ENCODE measurements at places on chromosomes 7 and 10. TPM values are rescaled to one million over a fixed set of nuclear protein-coding genes. Genes with fewer than 3 reads are reported as not detected.

GRCh38 chr10:71294091-71294561, 24.9 kb upstream of the SLC29A3 start:
- H3K4me3 ChIP-seq, result no peak overlapping the region
- DNase-seq, result no peak
- H3K27me3 ChIP-seq, result no peaks in the 10 kb centered on the region
- H3K36me3 ChIP-seq, result peaks cover 34% of the 10 kb centered on the region

DNA sequence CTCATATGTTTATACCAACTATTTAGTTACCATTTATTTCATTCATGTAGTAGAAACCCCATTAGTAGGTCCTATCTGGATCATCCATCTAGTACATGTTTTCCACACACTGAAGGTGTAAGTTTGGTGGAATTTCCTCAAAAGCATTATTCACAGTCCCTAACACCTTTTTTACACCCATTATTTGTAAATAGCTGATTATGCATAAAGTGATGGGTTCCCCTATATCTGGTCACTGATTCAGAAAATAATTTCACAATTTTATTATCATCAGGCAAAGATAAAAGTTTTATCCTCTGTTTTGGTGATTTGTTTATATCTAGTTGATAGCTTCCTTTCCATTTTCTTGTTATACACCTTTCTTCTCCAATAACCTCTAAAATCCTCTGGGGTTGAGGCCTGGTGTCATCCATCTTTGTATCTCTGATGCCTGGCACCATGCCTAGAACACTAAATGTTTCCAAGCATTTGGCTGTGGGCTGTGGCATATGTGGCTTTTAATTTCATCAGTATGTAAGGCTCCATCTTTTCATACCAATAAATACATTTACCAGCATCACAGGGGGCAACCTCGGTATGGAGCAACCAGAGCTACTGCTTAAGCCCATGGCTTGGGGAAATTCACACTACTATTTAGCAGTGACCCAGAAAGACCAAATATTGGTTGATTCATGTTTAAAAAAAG, 1089.5 kb upstream of the LRRN3 start:
- no peaks in the 10 kb centered on the region for H3K4me1 ChIP-seq
- H3K4me3 ChIP-seq, result no peak overlapping the region

DNA sequence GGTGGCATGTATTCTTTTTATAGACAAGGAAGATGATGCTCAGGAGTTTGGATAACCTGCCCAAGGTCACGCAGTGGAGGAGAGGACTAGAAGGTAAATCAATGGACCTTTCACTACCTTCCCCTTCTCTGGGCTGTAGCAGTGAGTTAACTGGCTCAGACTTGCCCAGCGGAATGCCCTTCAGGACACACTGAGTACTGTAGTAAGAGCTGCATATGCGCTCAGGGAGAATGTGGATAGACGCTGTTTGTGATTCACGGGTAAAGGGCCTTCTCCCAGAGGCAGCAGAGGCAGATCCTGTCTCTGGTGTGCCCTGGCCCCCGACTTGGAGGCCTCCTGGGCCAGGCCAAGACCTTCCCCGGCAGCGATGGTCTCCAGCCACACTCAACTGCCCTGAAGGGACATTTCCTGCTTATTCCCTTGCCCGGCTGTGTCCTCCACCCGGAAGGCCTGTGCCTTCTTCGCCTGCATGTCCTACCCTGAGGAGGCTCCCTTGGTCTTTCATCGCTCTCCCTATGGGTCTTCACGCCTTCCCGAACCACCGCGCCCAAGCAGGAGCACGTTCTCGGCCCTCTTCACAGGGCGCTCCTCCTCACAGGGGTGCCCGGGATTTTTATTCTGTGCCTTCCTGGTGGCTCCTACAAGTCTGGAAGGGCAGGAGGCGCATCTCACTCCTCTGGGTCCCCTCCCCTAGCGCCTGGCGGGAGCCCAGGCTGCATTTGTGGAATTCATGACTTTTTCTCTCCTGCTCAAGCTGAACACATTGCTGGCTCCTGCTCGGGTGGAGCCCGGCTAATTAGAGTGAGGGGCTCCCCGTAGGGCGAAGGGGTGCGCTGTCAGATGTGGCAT, 1.8 kb upstream of the IKZF1 start:
- H3K4me3 ChIP-seq, result peak overlapping the region; percentile 61
- H3K27me3 ChIP-seq, result peaks cover 41% of the 10 kb centered on the region
- H3K27ac ChIP-seq, result no peak overlapping the region
- H3K36me3 ChIP-seq, result no peaks in the 10 kb centered on the region
- no peaks in the 10 kb centered on the region for H3K4me1 ChIP-seq

- no peaks in the 10 kb centered on the region for H3K27me3 ChIP-seq
- no peak overlapping the region for H3K27ac ChIP-seq
- H3K4me3 ChIP-seq, result no peak overlapping the region
- no peaks in the 10 kb centered on the region for H3K36me3 ChIP-seq
- peaks cover 20% of the 10 kb centered on the region for H3K4me1 ChIP-seq
Observed at GRCh38 chr10:22619101-22619500, 95.3 kb downstream of the PIP4K2A start.

GRCh38 chr10:119315128-119316001, 108.0 kb downstream of the GRK5 start:
- no peak for DNase-seq
- no peaks in the 10 kb centered on the region for H3K27me3 ChIP-seq
- no peak overlapping the region for H3K4me3 ChIP-seq

- no peak overlapping the region for H3K4me3 ChIP-seq
- DNase-seq, result peak; percentile 59
- H3K27ac ChIP-seq, result peak overlapping the region; percentile 27
- H3K4me1 ChIP-seq, result peaks cover 5% of the 10 kb centered on the region
- no peaks in the 10 kb centered on the region for H3K36me3 ChIP-seq
Observed at GRCh38 chr7:7201578-7202374, 19.4 kb downstream of the C1GALT1 start.

GRCh38 chr7:142808802-142809583, 38.2 kb downstream of the PRSS2 start:
- no peak for DNase-seq
- no peak overlapping the region for H3K4me3 ChIP-seq
- H3K4me1 ChIP-seq, result peaks cover 18% of the 10 kb centered on the region
- no peaks in the 10 kb centered on the region for H3K36me3 ChIP-seq
- H3K27ac ChIP-seq, result no peak overlapping the region

- no peaks in the 10 kb centered on the region for H3K36me3 ChIP-seq
- no peak for DNase-seq
- no peaks in the 10 kb centered on the region for H3K27me3 ChIP-seq
- no peak overlapping the region for H3K4me3 ChIP-seq
Observed at GRCh38 chr10:1416456-1417037, 320.8 kb downstream of the ADARB2 start.

DNA sequence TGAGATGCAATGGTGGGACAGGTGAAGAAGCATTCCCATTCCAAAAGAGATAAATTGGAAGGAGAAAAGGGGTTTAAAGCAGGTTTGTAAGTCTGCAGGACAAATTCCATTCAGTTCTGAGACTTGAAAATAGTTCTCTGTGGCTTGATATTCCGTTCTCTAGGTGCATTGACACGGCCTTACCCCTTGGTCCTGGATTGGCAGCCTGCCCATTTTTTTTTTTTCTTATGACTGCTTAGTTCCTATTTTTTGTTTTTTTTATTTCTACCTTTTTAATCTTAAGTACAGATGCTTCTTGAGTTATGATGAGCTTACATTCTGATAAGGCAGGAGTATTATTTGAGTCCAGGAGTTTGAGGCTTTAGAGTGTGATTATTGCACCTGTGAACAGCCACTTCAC, 70.6 kb downstream of the MLLT10 start:
- H3K4me3 ChIP-seq, result no peak overlapping the region
- no peaks in the 10 kb centered on the region for H3K4me1 ChIP-seq
- H3K27ac ChIP-seq, result no peak overlapping the region
- no peaks in the 10 kb centered on the region for H3K27me3 ChIP-seq

- peaks cover 36% of the 10 kb centered on the region for H3K4me1 ChIP-seq
- H3K27ac ChIP-seq, result no peak overlapping the region
- peaks cover 12% of the 10 kb centered on the region for H3K27me3 ChIP-seq
- no peak overlapping the region for H3K4me3 ChIP-seq
Observed at GRCh38 chr10:86968994-86969355, 693 bp downstream of the ADIRF start.

GRCh38 chr10:131729938-131730660, 170.7 kb upstream of the PPP2R2D start:
- H3K36me3 ChIP-seq, result no peaks in the 10 kb centered on the region
- peaks cover 13% of the 10 kb centered on the region for H3K4me1 ChIP-seq

- no peak overlapping the region for H3K27ac ChIP-seq
- H3K36me3 ChIP-seq, result no peaks in the 10 kb centered on the region
- H3K27me3 ChIP-seq, result no peaks in the 10 kb centered on the region
- DNase-seq, result no peak
- H3K4me3 ChIP-seq, result no peak overlapping the region
Observed at GRCh38 chr10:98469001-98469931, 22.5 kb upstream of the HPS1 start.

DNA sequence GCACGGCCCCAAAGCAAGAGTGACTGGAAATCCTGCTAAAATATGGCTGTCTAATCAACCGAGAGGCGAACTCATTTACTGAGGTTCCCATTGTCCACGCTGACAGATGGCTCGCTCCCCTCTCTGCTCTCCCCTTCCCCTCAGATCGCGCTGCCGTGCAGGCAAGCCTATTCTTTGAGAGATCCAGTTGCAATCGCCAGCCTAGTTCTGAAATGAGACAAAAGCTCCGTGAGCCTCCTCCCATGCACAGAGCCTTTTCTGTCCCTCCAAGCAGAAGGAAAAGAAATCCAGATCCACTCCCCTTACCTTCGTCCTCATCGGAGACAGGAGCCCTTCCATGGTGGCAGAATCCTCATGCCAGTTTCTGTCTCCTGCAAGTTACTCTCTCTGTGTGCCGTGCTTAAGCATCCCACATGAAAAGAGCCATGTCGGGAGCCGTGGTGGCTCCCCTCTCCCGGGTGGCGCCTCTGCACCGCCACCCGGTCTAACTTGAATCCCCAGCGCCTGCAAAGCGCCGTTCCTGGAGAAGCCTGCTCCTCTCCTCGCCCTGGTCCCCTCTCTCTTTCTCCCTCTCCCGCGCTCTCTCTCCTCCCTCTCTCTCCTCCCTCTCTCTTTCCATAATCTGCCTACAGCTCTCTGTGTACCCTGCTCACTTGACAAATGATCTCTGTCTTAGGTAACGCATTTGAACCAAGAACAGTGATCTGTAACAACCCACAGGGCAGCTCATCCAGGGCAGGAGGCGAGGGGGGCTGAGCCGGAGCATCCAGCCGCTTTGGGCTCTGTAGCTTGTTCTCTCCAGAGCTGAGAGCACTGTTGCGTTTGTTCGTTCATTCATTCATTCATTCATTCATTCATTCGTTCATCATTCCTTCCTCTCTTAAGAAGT, 156.8 kb downstream of the FRMD4A start:
- H3K4me3 ChIP-seq, result peak overlapping the region; percentile 69
- no peak for DNase-seq

SLC18A3 gene
- total RNA-seq, result not detected

CALN1 gene
- 15.2 TPM for total RNA-seq

ANXA8 gene
- total RNA-seq, result not detected
